NCI-H1930 (cell line): ENCODE measurements at places on chromosomes 1 and 21.

- DNase-seq, result no peak
Measured at GRCh38 chr1:23425193-23425494, 596 bp upstream of the TCEA3 start.

DNA sequence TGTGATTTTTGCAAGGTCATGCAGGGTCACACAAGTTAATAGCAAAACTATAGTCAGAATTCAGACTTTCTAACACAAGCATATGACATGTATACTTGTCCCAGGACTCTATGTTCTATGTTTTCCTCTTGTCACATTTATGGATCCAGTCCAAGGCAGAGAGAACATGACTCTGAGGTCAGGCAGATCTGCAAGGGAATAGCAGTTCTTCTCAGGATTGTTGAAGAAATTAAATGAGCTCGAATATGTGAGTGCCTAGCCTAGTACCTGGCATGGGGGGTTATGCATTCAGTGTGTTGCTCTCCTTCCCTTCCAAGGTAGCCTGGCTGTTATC lies 9.5 kb upstream of the RPTN start:
- no peak for DNase-seq

DNA sequence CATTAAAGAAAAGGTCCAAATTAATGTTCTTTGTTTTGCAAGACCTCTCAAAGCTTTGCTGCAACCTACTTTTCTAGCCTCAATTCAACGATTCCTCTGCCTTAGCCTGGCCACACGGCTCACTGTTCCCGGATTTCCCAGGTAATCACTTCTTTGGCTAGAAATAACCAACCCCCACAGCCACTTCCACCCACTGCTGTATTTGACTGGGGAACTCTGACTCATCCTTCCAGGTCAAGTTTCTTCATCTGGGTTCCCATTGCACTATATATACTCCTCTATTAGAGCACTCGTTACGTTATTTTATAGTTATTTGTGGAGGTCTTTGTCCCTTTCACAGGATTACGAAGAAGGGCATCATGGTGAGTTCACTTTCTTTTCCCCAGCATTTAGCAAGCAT lies 185.9 kb downstream of the CACNA1E start:
- DNase-seq, result no peak

- no peak for DNase-seq
Measured at GRCh38 chr1:94899756-94900155, 27.2 kb downstream of the CNN3 start.

DNA sequence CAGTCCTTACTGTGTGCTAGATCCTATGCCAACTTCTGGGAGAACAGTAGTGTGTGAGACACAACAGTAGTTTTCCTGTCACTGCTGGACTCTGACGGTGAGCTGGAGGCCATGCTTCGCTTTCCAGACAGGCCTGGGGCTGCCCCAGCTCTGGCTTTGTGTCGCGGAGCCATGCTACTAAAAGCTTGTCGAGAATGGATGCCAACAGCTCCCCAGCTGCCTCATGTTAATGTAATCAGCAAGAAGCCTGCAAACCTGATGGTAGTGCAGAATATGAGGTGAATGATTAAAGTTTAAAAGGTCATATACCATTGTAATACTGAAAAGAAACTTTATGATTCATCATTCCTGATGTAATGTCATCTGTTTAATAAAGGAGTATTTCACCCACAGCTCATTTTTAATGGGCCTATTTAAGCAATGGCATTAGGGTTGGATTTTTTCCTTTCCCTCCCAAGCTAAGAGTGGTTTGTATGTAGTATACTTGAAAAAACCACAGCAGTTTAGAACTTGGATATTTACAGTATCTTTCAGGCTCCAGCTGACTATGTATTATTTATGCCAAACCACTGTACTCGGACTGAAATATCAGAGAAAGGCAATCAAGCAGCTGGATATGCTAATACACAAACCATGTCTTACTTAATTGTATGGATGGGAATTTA lies 343.0 kb downstream of the NUF2 start:
- no peak for DNase-seq

DNA sequence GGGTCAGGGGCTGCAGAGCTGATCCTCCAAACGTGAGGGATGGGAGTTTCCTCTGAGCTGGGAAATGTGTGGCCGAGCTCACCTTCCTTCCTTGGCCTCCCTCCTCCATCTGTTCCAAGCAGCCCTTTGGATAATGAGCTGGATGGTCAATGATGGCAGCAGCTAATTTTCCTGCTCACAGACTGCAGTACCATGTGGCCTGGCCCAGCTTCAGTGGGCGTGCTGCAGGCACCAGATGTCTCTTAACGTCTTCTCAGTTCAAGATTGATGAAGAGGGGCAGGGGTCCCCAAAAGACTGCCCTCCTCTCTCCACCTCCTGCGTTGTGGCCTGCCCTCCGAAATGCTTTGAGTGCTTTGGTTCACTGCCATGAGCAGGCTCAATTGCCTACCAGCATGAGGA lies 86.0 kb downstream of the UBIAD1 start:
- DNase-seq, result no peak

DNA sequence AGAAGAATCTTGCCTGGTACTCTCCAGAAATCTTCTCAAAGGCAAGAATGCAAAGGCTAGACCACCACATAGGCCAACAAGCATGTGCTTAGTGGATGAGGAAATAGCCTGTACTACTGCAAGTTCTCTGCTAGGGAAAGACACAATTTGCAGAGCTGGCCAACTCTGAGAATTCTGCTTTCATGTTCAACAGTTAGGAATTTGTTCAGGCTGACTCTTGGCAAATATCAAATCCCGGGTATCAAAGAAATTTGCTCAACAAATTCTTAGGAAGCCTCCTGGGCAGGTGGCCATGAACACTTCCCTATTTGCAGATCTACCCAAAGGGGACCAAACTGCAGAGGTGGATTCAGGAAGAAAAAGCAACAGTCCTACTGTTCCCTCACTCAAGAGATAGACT lies 15.0 kb upstream of the H3-3A start:
- DNase-seq, result no peak

DNA sequence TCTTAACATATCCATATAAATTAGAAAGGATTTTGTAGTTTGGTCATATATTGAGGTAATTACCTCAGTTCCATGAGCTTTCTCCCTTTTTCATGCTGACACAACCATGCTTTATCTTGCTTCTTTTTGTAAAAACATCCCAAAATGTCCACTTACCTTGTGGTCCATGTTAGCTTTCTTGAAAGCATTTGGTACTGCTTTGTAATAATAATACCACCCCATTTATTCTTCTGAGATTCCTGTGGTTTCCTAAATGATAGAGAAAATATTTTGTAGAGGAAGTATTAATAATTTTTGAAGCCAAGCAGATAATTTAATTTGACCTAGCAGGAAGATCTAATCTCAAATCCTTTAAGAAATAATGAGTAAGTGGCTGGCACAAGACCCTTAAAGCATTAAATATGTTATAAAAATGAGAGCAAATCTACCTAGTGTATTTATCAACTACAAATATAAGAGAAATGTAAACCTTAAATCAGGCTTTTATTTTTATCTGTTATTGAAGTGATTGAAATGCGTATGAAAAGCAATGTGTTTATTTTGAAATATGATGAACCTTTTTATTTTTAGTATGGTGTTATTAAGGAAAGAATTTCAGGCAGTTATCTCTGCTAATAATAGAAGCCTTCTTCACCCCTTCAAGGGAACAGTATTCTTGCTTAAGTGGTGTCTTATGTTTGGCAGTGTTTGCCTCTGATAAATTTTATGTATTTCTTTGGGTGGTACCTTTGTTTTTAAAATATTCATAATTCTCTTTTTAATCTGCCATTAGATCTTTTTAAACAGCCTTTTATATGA lies 9.2 kb downstream of the PRKAA2 start:
- DNase-seq, result no peak

- DNase-seq, result no peak
Measured at GRCh38 chr1:67214420-67215174, 48.3 kb downstream of the IL23R start.

DNA sequence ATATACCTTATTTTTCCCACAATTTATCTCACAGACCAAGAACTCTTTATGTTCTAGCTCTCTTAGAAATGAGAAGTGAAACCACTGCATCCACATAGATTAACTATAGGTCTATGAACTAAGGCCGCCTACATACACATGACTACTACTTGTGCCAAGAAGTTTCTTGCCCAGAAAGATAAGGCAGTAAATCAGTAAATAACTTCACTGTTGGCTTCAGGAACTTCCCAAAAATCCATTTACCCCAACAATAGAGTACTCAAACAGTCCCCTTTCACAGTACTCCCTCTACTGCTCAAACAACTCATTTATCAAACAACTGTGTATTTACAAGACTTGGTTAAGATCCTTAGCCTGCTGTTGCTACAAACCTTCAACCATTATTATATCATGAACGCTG lies 96.5 kb downstream of the NME7 start:
- no peak for DNase-seq

DNA sequence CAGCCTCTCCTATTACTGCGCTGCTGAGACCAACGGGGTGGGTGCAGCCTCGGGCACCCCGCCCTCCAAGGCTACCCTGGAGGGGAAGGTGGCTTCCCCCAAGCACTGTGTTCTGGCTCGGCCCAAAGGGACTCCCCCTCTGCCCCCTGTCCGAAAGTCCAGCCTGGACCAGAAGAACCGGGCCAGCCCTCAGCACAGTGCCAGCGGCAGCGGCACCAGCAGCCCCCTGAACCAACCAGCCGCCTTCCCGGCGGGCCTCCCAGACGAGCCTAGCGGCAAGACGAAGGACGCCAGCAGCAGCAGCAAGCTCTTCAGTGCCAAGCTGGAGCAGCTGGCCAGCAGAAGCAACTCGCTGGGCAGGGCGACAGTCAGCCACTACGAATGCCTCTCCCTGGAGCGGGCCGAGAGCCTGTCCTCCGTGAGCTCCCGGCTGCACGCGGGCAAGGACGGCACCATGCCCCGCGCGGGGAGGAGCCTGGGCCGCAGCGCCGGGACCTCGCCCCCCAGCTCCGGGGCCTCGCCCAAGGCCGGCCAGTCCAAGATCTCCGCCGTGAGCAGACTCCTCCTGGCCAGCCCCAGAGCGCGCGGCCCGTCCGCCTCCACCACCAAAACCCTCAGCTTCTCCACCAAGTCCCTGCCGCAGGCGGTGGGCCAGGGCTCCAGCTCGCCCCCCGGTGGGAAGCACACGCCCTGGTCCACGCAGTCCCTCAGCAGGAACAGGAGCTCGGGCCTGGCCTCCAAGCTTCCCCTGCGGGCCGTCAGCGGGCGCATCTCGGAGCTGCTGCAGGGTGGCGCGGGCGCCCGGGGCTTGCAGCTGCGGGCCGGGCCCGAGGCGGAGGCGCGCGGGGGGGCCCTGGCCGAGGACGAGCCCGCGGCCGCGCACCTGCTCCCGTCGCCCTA lies 533.1 kb downstream of the KIF26B start:
- DNase-seq, result no peak

GRCh38 chr1:179082333-179082998 lies 596 bp downstream of the TOR3A start:
- DNase-seq, result no peak
